ENCODE measurements at places on chromosomes 6 and 20. TPM values are rescaled to one million over a fixed set of nuclear protein-coding genes. Genes with fewer than 3 reads are reported as not detected.

GRCh38 chr6:54014440-54014839 is 96.8 kb upstream of the MLIP start:
- no peaks in the 10 kb centered on the region for H3K27me3 ChIP-seq
- no peak for DNase-seq
- no peaks in the 10 kb centered on the region for H3K36me3 ChIP-seq
- H3K4me1 ChIP-seq, result no peaks in the 10 kb centered on the region
- H3K4me3 ChIP-seq, result no peak overlapping the region
- H3K27ac ChIP-seq, result no peak overlapping the region

GRCh38 chr6:128807577-128807976 is 75.4 kb upstream of the LAMA2 start:
- no peak for DNase-seq
- no peaks in the 10 kb centered on the region for H3K4me1 ChIP-seq
- H3K4me3 ChIP-seq, result no peak overlapping the region

PGC gene
- total RNA-seq, result not detected

TSHZ2 gene
- total RNA-seq, result 0.54 TPM

DNA sequence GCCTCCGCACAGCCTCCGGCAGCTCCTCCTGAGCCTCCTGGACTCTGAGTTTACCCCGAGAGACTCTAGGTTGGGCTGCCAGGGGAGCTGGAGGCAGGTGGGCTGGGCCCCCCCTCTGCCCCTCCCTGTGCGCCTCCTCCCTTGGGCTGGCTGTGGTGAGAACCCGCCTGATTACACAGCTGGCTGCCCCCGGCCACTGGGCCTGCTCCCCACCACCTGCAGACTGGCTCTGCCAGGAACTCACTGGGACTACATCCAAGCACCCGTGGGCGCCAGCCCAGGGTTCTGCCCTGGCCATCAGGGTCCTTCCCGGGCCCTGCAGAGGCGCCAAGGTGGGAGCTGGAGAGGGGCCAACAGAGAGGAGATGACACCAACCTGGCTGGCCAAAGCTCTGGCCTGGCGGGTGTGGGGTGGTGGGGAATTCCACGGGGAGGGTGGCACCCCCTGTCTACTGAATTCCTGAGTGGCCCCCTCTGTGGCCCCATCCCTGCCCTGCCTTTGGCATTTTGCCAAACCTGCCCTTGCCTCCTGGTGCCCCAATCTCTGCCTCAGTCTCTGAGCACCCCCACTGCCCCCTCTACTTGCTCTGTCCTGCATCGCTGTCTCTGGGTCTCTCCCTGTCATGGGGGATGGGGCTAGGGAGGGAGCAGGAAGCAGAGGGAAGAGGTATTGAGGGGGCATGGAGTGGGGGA is 21.9 kb upstream of the CDH22 start:
- no peaks in the 10 kb centered on the region for H3K36me3 ChIP-seq
- no peak overlapping the region for H3K4me3 ChIP-seq
- peaks cover 14% of the 10 kb centered on the region for H3K27me3 ChIP-seq

GRCh38 chr6:6407071-6407741 is 86.7 kb upstream of the F13A1 start:
- H3K27me3 ChIP-seq, result no peaks in the 10 kb centered on the region
- DNase-seq, result no peak
- no peak overlapping the region for H3K4me3 ChIP-seq
- H3K4me1 ChIP-seq, result no peaks in the 10 kb centered on the region

- no peak overlapping the region for H3K4me3 ChIP-seq
- DNase-seq, result no peak
- H3K36me3 ChIP-seq, result no peaks in the 10 kb centered on the region
- no peaks in the 10 kb centered on the region for H3K27me3 ChIP-seq
- H3K4me1 ChIP-seq, result no peaks in the 10 kb centered on the region
Observed at GRCh38 chr6:14361297-14361696, 243.7 kb downstream of the CD83 start.

GRCh38 chr6:30530014-30530413 is 26.3 kb downstream of the GNL1 start:
- H3K27ac ChIP-seq, result peak overlapping the region; percentile 90
- peaks cover 64% of the 10 kb centered on the region for H3K4me1 ChIP-seq
- DNase-seq, result no peak
- peaks cover 22% of the 10 kb centered on the region for H3K36me3 ChIP-seq
- no peak overlapping the region for H3K4me3 ChIP-seq

DNA sequence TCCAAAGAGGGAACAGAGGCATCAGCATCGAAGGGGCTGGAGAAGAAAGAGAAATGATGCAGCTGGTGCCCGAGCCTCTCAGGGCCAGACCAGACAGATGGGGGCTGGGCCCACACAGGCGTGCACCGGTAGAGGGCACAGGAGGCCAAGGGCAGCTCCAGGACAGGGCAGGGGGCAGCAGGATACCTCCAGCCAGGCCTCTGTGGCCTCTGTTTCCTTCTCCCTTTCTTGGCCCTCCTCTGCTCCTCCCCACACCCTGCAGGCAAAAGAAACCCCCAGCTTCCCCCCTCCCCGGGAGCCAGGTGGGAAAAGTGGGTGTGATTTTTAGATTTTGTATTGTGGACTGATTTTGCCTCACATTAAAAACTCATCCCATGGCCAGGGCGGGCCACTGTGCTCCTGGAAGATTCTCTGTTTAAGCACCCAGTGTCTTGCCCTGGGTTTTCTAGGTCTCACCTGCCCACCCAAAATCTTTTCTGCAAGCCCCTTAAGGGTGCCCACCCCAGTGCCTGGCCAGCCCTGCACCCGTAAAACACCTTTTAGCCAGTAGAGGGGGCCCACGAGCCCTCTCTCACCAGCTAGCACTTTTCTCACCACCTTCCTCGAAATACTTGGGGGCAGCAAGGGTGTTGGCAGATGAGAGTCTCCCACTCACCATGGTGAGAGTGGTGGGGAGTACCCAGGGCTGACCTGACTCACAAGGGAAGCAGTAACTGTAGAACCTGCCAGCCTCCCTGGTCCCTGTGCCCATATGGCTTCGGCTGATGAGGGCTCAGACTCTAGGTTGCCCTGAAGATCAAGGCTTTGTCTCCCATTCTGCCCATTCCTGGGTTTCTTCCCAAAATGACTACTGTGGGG is 35.7 kb upstream of the ID1 start:
- H3K27me3 ChIP-seq, result no peaks in the 10 kb centered on the region
- DNase-seq, result peak; percentile 84
- peak overlapping the region; percentile 67 for H3K27ac ChIP-seq
- H3K4me3 ChIP-seq, result no peak overlapping the region

DNA sequence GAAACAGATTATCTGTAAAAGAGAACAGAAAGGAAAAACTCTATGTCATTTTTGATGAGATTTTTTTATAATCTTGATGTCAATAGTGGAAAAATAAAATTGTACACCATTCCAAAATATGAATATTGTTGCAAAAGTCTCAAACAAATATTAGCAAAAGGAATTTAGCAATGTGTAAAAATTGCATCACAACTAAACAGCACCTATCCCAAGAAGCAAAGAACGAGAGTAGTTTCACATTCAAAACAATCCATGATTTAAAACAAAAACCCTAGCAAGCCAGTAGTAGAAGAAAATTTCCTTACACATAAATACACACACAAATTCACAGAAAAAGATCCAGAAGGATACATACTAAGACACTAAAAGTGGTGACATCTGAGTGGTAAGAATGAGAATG is 38.4 kb downstream of the LCA5 start:
- no peaks in the 10 kb centered on the region for H3K36me3 ChIP-seq
- H3K4me3 ChIP-seq, result no peak overlapping the region
- no peaks in the 10 kb centered on the region for H3K4me1 ChIP-seq
- no peak overlapping the region for H3K27ac ChIP-seq
- H3K27me3 ChIP-seq, result no peaks in the 10 kb centered on the region

GRCh38 chr6:111857674-111858337 is 15.4 kb downstream of the FYN start:
- H3K27me3 ChIP-seq, result no peaks in the 10 kb centered on the region
- H3K4me1 ChIP-seq, result peaks cover 93% of the 10 kb centered on the region
- peak overlapping the region; percentile 91 for H3K27ac ChIP-seq
- H3K36me3 ChIP-seq, result peaks cover 74% of the 10 kb centered on the region
- H3K4me3 ChIP-seq, result peak overlapping the region; percentile 36

LST1 gene
- 40.4 TPM for total RNA-seq

- no peaks in the 10 kb centered on the region for H3K4me1 ChIP-seq
- H3K36me3 ChIP-seq, result no peaks in the 10 kb centered on the region
- no peak overlapping the region for H3K27ac ChIP-seq
- no peak for DNase-seq
Observed at GRCh38 chr6:72367439-72367838, 254.4 kb upstream of the KCNQ5 start.

GRCh38 chr6:108737594-108738546 is 110.4 kb upstream of the ARMC2 start:
- no peaks in the 10 kb centered on the region for H3K27me3 ChIP-seq
- H3K27ac ChIP-seq, result no peak overlapping the region
- H3K36me3 ChIP-seq, result no peaks in the 10 kb centered on the region
- DNase-seq, result peak; percentile 41
- H3K4me1 ChIP-seq, result no peaks in the 10 kb centered on the region

MLN gene
- not detected for total RNA-seq

LY6G6F gene
- total RNA-seq, result not detected

- DNase-seq, result no peak
- H3K4me1 ChIP-seq, result peaks cover 50% of the 10 kb centered on the region
- H3K27ac ChIP-seq, result peak overlapping the region; percentile 97
- H3K4me3 ChIP-seq, result peak overlapping the region; percentile 81
- no peaks in the 10 kb centered on the region for H3K27me3 ChIP-seq
Observed at GRCh38 chr6:14074476-14075094, 43.0 kb upstream of the CD83 start.

GRCh38 chr6:35042031-35042815 is 98.9 kb downstream of the TCP11 start:
- no peak overlapping the region for H3K27ac ChIP-seq
- no peak overlapping the region for H3K4me3 ChIP-seq
- no peaks in the 10 kb centered on the region for H3K27me3 ChIP-seq
- peaks cover 5% of the 10 kb centered on the region for H3K4me1 ChIP-seq
- no peaks in the 10 kb centered on the region for H3K36me3 ChIP-seq

GRCh38 chr6:45012687-45013086 is 315.4 kb upstream of the RUNX2 start:
- peaks cover 35% of the 10 kb centered on the region for H3K36me3 ChIP-seq
- peaks cover 23% of the 10 kb centered on the region for H3K4me1 ChIP-seq
- H3K27ac ChIP-seq, result no peak overlapping the region
- no peaks in the 10 kb centered on the region for H3K27me3 ChIP-seq
- no peak for DNase-seq

- H3K36me3 ChIP-seq, result peaks cover 28% of the 10 kb centered on the region
- H3K4me3 ChIP-seq, result no peak overlapping the region
- H3K4me1 ChIP-seq, result peaks cover 22% of the 10 kb centered on the region
Observed at GRCh38 chr6:13648850-13649249, 33.7 kb downstream of the NOL7 start.

DNA sequence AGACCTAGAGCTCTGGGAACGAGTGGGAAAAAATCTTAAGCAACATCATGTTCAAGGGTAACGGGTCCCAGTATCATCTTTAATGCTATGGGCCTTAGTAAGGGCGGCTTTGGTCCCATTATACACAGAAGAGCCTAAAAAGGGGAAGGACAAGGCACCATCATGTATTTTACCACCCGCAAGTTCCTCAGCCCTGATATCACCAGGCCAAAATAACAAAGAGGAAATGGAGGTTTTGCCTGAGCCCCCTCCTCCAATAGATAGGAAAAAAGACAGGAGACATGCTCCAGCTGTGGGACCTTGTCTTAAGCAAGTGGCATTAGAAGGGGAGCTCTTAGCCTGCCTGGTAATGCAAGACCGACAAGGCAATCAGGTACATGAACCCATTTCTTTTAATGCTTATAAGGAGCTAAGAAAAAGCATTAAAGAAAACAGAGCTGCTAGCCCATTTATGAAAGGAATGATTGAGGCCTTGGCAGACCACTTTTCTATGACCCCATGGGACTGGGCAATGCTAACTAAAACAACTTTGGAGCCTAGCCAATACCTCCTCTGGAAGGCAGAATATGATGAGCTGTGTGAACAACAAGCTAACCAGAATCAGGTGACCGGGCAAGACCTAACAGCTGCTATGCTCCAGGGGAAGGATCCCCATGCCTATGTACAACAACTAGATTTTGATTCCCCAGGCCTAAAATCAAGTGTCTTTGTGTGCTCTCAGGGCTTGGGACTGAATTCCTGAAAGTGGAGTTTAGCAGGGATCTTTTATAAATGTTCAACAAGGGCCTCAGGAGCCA is 23.2 kb downstream of the HLA-DPA1 start:
- no peaks in the 10 kb centered on the region for H3K4me1 ChIP-seq
- no peak overlapping the region for H3K27ac ChIP-seq
- no peaks in the 10 kb centered on the region for H3K36me3 ChIP-seq
- H3K4me3 ChIP-seq, result no peak overlapping the region
- no peak for DNase-seq

GRCh38 chr20:10619427-10619826 is 54.4 kb downstream of the JAG1 start:
- no peaks in the 10 kb centered on the region for H3K27me3 ChIP-seq
- H3K4me1 ChIP-seq, result no peaks in the 10 kb centered on the region
- H3K27ac ChIP-seq, result no peak overlapping the region
- H3K4me3 ChIP-seq, result no peak overlapping the region
- peaks cover 26% of the 10 kb centered on the region for H3K36me3 ChIP-seq
- DNase-seq, result no peak

DNA sequence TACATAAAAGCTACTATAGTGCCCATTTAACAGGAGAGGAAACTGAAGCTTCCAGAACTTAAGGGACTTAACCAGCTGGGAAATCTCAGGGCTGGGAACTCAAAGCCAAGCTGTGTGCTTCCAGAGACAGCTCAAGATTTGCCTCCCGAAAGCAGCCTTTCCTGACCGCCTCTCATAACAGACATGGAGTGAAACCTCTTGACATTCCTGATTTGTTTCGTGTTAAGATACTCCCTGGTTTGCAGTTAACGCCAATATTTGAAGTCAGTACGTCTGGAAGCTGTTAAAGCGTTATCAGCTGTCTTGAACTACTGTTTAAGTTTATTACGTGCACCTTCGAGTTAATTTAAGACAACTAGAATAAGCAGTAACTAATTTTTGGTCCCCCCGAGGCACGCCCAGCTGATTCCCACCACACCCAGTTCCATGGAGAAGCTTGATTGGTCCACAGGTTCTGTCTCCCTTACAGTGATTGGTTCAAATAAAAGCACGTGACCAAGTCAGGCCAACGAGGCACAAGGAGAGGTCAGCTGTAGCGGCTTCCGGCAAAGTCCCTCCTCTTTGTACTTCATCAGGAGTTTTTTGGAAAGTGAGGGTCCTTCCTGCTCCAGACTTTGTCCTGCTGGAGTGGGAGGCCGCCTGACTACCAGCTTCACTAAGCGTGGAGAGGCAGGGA is 8.9 kb upstream of the TCP11 start:
- H3K27ac ChIP-seq, result no peak overlapping the region
- H3K36me3 ChIP-seq, result no peaks in the 10 kb centered on the region
- H3K4me1 ChIP-seq, result peaks cover 24% of the 10 kb centered on the region
- no peak for DNase-seq

ACTR5 gene
- total RNA-seq, result 7.4 TPM

GGT7 gene
- total RNA-seq, result 13.2 TPM
